ENCODE measurements at places on chromosomes 7 and 10. TPM values are rescaled to one million over a fixed set of nuclear protein-coding genes. Genes with fewer than 3 reads are reported as not detected.

GRCh38 chr7:158818325-158819213, 10.7 kb downstream of the ESYT2 start:
- DNase-seq, result peak; percentile 86

GRCh38 chr7:11633310-11633709, 198.7 kb downstream of the THSD7A start:
- no peak for DNase-seq

GRCh38 chr10:32163762-32164148, 107.5 kb upstream of the KIF5B start:
- DNase-seq, result peak; percentile 50

DNA sequence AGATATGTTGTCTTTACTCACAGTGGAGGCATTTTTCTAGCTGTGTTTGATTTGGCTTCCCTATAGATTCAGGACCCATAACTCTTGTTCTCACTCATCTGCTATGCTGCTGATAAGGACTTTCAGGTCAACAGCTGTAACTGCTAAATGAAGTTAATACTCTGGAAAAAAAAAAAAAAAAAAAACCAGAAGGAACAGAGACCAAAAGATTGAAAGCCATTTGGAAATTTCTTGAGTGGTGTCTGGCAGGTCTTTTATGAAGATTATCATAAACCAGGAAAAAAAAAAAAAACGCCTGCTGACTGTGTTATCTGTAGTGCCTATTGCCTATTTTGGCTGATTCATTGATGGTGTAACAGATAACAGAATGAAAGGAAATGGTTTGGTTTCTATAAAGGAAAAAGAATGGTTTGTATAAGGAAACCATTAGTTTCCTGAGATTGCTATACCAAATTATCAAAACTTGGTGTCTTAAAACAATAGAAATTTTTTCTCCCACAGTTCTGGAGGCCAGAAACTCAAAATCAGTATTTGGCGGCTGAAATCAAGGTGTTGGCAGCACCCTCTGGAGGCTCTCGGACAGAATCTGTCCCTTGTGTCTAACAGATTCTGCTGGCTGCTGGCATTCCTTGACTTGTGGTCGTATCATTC, 60.5 kb upstream of the BET1 start:
- DNase-seq, result no peak

DNA sequence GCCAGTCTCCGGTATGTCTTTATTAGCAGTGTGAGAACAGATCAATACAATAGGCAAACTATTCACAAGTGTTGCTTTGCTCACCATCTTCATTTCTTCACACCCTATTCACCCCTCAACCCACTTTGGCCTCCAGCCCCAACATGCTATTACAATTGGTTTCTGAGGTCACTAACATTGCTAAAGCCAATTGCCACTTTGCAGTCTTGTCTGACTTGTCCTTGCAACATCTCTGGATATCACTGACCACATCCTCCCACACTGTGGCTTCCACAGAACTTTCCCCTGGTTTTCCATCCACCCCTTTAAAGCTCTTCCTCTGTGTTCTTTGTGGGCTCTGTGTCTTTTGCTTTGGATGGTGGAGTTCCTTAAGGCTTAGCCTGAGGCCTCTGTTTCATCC, 5.2 kb upstream of the APBB1IP start:
- no peak for DNase-seq

Gene BTRC
- 14.4 TPM for polyA plus RNA-seq

DNA sequence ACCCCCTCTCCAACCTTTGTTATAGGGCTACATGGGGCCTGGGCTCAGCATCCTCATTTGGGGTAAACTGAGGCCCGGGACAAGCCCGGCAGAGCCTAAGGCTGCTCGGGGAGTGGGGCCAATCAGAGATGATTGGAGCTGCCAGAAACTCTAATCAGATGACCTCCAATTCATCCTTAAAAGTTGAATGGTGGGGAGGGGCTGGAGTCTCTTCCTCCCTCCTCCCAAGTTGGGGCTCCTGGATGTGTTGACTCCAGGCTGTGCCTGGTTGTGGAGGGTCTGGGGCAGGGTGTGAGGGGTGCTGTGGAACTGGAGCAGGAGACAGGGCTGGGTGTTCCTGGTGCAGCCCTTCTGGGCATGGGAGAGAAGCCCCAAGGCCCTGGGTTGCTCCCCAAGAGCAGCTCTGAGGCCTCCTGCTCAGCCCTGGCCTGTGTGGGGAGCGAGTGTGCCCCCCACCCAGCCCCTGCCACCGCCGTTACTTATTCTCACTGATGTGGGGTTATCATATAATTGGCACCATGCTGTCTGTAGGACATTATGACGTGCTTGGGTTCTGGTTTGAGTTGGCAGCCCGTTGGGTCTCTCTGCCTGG, 2.2 kb downstream of the BHLHA15 start:
- no peak for DNase-seq

DNA sequence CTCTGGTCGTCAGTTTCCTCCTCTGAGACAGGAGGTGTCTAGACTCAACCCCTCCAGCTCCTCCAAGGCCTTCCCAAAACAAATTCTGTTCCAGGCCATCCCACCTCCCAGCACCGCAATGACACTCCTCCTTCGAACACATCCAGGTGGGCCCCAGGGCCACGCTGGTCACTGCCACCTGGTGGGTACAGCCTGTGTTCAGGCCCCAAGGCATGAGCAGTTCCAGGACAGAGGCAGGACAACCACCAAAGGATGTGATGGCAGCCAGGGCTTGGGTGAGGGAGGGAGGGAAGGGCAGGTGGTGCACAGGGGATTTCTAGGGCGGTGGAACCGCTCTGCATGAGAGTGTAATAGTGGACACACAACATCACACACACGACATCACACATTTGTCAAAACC, 76.5 kb downstream of the PRKAG2 start:
- DNase-seq, result no peak

GRCh38 chr7:31935124-31936054, 134.8 kb downstream of the PDE1C start:
- no peak for DNase-seq

GRCh38 chr7:25389489-25390106, 161.3 kb upstream of the NPVF start:
- DNase-seq, result peak; percentile 35

DNA sequence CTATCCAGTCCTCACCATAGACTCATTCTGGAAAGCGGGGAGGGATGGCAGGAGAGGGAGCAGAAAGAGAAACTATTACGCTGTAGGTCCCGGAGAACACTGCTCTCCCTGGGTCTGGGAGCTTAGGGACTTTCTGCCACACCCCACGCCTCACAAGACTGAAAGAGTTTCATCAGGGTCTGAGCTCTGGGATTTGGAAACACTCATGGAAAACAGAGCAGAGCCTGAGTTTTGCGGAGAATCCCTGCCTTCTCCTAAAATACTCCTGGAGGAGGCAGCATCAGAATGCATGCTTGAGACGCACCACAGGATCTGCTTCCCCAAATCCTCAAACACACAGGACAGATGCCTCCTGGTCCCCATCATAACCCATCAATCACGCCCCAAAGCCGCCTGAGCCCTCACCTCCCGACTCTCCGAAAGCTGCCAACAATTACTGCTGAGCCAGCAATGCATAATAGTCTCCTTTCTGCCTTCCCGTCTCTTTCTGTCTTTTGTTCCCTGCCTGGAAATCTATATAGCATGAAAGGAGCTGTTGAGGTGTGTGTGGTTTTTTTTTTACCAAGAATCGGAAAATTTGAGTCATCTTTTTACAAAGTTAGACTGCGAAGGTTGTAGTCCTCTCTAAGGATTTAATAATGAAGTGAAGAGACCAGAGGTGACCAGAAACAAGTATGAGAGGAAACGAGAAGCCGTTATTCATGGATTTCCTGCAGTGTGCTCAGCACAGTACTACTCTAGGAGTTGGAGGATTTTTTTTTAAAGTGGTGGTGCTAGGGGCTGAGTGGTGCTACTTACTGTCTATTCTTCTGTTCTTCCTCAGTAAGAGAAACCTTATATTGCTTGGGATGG, 37.7 kb downstream of the ASB13 start:
- DNase-seq, result no peak

Gene SEC23IP
- 41.9 TPM for polyA plus RNA-seq

- DNase-seq, result no peak
These were observed 193.1 kb downstream of the CCSER2 start for GRCh38 chr10:84521468-84521867.

Gene TAS2R4
- polyA plus RNA-seq, result 2.6 TPM

DNA sequence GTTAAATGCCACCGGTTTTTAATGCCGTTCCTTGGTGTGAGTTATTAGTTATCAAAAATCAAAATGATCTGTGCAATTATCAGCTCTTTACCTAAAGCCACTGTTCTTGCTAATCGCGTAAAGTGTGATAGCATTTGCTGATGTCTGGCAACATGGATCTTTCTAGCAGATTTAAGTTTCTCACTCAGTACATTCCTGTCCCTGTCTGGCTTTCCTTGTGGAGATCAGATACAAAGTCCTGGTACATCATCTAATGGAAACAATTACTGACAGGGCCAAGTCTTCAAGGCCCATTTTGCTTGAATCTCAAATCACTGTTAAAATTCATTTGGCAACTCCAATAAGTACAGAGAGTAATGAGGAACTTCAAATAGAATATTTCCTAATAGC, 755.7 kb downstream of the AUTS2 start:
- no peak for DNase-seq

GRCh38 chr7:120864141-120864900, 6.4 kb upstream of the TSPAN12 start:
- DNase-seq, result no peak

- DNase-seq, result no peak
These were observed 468.3 kb downstream of the SORCS1 start for GRCh38 chr10:106696239-106696638.

Gene CPA1
- polyA plus RNA-seq, result 2.1 TPM

- DNase-seq, result no peak
These were observed 70.1 kb downstream of the NPSR1 start for GRCh38 chr7:34728156-34728555.

DNA sequence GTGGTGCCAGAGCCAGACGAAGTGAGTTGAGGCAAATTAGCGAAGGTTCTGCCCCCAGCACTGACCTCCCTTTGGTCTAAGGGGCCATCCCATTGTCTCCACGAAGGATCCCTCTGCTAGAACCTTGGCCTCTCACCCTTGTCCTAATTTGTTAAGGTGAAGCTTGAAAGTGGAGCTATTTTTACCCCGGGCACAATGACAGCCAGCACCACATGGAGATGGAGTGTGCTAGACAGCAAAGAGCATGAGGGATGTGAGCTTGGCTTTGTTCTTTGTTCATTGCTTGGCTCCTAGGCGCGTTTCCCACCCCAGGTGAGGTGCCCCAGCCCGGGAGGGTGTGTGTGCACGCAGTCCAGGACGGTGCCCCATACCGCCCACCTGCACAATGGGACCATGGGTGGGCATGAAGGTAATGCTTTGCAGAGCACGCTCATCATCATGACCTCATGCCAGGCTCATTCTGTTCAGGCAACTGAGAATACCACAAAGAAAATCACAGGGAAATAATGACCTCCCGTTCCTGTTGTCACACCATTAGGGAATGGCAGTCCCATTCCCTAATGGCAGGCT, 361.0 kb upstream of the FZD8 start:
- no peak for DNase-seq

Gene SCART1
- 2.3 TPM for polyA plus RNA-seq

Gene ENTPD1
- polyA plus RNA-seq, result 21.3 TPM

Gene NACAD
- polyA plus RNA-seq, result 7.2 TPM

- DNase-seq, result no peak
These were observed 3.4 kb downstream of the IFRD1 start for GRCh38 chr7:112453505-112454171.

Gene CXCL12
- 46.6 TPM for polyA plus RNA-seq

GRCh38 chr10:69498711-69499471, 47.6 kb downstream of the TSPAN15 start:
- no peak for DNase-seq

- DNase-seq, result peak; percentile 35
These were observed 9.6 kb downstream of the CCL26 start for GRCh38 chr7:75762350-75762917.

DNA sequence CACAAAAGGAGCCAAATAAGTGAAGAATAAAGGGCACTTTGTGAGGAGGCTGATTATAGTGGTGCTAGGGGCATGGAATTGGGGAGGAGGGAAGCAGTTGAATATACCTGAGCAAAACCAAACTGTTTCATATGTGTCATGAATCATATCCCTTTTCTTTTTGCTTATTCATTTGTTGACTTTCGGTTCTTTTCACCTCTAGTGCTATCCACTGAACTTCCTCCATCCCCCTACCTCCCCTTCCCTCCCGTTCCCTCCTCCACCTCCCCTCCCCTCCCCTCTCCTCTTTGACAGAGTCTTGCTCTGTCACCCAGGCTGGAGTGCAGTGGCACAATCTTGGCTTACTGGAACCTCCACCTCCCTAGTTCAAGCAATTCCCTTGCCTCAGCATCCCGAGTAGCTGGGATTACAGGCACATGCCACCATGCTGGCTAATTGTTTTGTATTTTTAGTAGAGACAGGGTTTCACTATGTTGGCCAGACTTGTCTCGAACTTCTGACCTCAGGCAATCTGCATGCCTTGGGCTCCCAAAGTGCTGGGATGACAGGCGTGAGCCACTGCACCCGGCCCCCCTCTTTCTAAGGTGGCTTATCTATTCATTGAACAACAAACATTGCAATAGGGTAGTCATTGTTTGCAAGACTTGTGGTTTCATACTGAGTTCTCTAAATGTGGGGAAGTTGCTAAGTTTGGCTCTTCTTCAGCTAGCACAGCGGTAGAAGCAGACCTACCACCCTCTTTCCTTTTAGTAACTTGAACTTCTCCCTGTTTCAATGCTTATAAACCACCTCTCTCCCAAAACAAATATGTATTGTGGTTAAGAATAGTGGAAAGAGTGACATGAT, 150.4 kb upstream of the PRPS1L1 start:
- DNase-seq, result no peak
